ENCODE measurements at places on chromosomes 6 and 20.

DNA sequence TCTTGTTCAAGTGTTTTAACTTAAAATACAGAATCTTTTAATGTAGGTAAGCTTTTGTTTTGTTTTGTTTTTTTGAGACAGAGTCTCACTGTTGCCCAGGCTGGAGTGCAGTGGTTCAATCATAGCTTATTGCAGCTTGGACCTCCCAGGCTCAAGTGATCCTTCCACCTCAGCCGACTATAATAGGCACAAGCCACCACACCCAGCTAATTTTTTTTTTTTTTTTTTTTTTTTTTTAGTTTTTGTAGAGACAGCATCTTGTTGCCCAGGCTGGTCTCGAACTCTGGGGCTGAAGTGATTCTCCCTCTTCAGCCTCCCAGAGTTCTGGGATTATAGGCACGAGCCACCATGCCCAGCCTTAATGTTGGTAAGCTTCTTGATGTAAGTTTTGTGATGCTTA is 3.3 kb downstream of the EFHC1 start:
- DNase-seq, result no peak

GRCh38 chr6:16868968-16869367 is 107.7 kb upstream of the ATXN1 start:
- DNase-seq, result no peak

GRCh38 chr6:35300848-35301247 is 3.2 kb downstream of the DEF6 start:
- no peak for DNase-seq

GRCh38 chr20:48163505-48163904 is 378.2 kb upstream of the SULF2 start:
- no peak for DNase-seq

- DNase-seq, result no peak
Measured at GRCh38 chr20:37505263-37506151, 15.5 kb upstream of the NNAT start.

DNA sequence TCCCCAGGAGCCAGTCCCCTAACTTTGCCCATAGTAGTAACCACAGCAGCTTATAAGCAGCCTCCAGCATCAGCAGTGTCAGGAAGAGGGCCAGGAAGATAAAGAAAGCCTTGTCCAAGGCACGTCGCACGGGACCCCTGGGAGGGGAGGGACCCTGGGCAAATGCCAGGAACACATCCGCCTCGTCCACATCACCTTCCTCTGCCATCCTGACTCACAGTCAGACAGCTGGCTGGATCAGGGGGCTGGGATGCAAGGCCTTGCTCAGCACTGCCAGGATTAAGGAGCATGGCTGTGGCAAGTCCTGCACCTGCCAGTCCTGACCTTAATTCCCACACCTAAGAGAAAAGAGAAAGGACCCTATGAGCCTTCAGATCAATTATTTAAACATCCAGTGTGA is 11.5 kb upstream of the ZBTB22 start:
- DNase-seq, result no peak

DNA sequence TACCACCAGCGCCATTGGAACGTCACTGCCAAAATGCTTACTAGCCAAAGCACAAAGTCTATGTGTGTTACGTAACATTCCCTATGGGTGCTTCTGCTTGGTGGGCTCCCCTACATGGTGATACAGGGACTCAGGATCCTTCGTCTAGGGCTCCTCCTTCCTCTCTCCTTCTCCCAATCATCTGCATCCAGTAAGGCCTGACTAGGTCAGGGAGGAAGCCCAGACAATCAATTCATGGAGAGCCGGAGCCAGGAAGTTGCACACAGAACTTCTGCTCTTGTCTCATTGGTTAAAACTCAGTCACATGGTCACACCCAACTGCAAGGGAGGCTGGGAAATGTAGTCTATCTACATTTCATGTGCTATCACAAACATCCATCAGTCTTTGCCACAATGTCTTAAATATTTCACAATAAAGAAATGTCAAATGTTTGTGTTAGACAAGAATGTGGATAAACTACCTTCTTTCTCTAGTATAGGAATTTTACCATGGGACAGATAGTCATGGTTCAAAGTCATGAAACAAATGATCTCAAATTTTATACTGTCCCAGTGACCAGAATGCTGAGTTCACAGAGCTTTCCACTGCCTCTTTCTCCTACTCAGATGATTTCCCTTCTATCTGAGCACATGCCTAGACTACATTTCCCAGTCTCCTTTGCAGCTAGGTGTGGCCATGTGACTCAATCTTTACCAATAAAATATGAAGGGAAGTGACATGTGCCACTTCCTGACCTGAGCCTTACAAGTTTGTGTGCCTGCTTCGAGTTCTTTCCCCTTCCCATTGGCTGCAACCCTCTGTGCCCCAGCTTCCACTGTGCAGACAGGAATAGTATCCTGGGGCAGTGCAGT is 9.3 kb upstream of the KCNK15 start:
- DNase-seq, result no peak

- no peak for DNase-seq
Measured at GRCh38 chr20:13927171-13927570, 63.2 kb downstream of the SEL1L2 start.
